ENCODE measurements at places on chromosomes 7 and 10. TPM values are rescaled to one million over a fixed set of nuclear protein-coding genes. Genes with fewer than 3 reads are reported as not detected.

DNA sequence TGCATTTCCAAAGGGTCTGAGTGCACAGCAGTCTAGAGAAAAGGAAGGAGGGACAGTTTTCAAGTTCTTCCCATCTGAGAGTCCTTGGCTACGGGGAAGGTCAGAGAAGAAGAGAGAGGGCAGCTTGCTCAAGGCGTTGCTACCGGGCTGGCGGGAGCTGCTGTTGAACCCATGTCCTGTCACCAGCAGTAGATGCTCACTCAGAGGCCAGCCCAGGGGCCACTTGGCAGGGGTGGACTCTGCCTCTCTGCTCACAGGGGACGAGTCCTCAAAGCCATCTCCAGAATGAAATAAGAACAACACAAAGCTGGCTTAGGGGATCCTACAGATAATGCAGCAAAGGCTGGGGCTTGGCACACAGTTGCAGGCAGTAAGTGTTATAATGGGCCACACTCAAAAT is 231.5 kb downstream of the TNS3 start:
- no peak for DNase-seq

NODAL gene
- total RNA-seq = not detected

- no peak for DNase-seq
These were observed 332.7 kb upstream of the MAGI2 start for GRCh38 chr7:79786187-79786586.

DNA sequence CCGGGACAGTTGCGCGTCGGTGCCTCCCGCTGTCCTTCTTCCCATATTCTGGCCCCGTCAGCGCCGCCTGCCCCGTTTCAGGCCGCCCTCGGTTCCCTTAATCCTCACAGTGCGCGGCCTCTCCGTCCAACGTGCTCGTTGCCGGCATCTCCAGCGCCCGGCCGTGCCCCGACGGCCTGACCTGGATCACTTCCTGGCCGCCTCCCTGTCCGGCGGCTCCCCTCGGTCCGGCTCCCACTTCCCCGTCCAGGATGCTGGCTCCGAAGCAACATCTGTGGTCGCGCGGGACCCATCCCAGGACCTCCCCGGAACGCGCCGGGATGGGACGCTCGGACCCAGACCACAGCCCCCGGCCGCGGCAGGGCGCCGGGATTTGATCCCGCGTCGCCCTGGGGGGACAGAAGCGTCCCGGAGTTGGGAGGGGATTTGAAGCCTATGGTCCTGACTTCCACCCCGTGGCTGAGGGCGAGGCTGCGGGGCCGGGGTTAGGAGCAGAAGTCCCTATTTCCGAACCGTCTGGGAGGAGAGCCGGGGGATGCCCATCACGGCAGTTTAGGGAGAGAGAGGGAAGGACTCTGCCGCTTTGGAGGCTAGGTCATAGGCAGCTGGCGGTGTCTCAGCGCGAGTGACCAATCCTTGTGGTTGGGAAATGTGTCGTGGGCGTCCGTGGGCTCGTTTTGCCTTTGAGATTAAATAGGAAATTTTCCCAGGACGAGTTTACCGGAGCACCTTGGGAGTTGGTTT is 53.8 kb downstream of the KCTD7 start:
- peak; percentile 41 for DNase-seq

GRCh38 chr7:139669106-139670061 is 108.4 kb downstream of the HIPK2 start:
- no peak for DNase-seq

SLC12A9 gene
- 13.6 TPM for total RNA-seq

NOS3 gene
- 0.20 TPM for total RNA-seq

- DNase-seq = no peak
These were observed 598.6 kb upstream of the MGMT start for GRCh38 chr10:128868481-128868880.

AQP1 gene
- not detected for total RNA-seq

LIPM gene
- total RNA-seq = not detected

CALML3 gene
- total RNA-seq = not detected

GRCh38 chr10:117364110-117364960 is 10.9 kb downstream of the PDZD8 start:
- no peak for DNase-seq

PCLO gene
- total RNA-seq = not detected

DNA sequence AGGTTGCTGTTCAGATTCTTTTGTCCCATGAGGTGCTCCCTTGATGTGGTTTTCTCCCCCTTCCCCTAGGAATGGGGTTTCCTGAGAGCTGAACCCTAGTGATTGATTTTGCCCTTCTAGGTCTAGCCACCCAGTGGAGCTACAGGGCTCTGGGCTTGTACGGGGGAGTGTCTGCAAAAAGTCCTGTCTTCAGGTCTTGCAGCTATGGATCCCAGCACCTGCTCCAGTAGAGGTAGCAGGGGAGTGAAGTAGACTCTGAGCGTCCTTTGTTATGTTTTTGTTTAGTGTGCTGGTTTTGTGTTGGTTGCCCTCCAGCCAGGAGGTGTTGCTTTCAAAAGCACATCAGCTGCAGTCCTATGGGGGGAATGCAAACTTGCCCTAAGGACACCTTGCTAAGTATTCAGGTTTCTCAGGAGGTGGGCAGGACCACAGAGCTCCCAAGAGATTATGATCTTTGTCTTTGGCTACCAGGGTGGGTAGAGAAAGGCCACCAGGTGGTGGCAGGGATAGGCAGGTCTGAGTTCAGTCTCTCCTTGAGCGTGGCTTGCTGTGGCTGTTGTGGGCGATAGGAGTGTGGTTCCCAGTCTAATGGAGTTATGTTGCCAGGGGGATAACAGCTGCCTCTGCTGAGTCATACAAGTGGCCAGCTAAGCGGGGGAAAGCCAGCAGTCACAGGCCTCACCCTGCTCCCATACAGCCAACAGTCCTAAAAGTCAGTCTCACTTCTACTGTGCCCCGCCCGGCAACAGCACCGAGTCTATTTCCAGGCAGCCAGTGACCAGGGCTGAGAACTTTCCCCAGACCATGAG is 92.4 kb upstream of the JCAD start:
- DNase-seq = peak; percentile 93
